AG09319 (cell line): ENCODE measurements at places on chromosomes 12 and 14.

DNA sequence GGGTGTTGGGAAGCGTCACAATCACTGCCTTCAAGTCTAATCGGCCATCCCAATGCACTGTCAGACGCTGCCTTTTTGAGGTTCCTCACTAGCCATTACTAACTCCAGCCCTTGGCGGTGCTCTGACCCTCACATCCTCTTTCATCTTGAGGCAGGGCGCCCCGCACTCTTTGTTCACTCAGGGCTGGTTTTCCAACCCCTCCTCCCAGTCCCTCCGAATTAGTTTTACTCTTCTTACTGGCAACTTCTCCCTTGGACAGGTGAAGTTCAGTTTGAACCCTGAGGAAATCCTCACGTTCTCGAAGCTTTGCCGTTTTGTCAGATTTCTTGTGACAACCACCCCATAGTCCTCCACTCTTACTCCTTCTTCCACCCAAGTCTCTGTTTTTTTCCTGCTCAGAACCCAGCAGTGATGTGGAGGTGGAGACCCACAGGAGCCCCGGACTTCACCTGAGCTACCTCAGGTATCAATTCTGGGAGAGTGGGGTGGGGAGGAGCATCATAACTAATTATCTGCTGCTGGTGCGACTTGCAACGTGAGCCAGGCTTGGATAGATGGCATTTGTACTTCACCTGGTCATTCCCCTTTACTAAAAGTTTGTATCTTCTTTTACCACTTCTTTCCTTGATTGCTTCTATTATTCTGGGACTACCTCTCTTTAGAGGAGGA, 757 bp downstream of the ZC3H10 start:
- DNase-seq, result no peak

DNA sequence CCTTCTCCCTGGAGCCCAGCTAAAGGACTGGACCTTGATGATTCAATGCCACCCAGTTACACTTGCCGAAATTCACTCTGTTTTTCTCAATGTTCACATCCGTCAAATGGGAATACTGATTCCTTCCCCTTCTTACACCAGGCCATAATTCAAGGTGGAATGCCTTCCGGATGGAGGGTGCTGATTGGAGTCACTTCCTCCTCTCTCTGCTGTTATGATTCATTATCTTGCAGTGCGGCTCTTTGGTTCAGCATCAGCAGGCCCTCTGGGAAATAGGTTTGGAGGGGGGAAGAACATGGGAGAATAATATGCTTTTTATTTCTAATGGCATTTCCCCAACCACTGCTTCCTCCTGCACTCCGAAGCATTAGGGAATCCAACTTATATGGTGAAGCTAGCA, 390.6 kb upstream of the TBX3 start:
- DNase-seq, result no peak

GRCh38 chr12:118866346-118866745, 115.0 kb upstream of the SRRM4 start:
- no peak for DNase-seq

DNA sequence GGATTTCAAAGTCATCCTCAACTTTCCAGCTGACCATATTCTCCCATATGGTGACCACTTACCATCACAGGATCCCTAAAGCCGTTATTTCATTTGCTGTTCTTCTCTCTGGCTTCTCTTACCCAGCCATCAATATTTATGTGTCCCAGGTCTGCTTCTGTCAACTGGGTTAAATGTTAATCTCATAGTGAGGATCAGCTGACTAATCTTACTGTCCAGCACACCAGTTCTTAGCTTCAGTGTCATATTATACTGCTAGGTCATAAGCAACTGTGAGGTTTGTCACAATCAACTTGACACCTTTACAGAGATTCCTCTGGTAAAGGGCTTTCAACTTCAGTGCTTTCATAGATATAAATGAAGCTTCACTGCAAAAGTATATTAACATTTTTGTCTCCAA, 294.4 kb downstream of the DIO2 start:
- no peak for DNase-seq

DNA sequence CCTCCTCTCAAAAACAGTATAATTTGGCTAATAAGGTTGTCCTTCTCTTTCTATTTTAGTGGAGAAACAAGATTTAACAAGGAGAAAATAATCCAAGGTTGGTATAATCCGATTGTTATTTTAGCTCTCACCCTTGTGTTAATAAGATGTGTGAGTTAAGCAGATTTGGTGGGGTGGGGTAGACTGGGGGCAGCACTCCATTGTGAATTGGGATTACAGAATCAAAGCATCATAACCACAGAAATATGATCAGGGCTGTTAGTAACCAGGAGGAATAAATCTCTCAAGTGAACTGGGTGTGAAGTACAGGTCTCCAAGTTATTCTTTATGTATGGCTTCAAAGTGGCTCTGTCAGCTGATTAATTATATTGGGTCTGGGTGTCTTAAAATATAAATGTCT, 10.2 kb downstream of the TIGAR start:
- DNase-seq, result no peak

DNA sequence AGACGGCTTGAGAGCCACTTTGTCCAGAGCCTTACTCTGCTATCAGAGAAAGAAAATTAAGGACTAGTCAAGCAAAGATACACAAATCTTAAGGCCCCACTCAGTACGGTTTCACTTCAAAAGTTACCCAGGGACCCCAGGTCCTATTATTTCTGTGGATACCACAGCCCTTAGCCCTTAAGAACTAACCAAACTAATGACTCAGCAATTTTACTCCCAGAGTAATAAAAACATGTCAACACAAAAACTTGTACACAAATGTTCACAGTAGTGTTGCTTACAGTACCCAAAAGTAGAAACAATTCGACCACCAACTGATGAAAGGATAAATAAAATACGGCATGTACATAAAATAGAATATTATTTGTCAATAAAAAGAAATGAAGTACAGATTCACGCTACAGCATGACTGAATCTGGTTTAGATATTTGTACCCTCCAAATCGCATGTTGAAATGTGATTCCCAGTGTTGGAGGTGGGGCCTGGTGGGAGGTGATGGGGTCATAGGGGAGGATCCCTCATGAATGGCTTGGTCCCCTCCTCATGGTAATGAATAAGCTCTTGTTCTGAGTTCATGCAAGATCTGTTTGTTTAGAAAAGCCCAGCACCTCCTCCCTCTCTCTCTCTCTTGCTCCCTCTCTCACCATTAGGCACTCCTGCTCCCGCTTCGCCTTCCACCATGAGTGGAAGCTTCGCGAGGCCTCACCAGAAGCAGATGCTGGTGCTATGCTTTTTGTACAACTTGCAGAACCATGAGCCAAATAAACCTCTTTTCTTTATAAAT, 30.5 kb downstream of the AREL1 start:
- no peak for DNase-seq

GRCh38 chr12:31778687-31779086, 49.9 kb upstream of the AMN1 start:
- DNase-seq, result no peak

GRCh38 chr12:65881348-65881961, 57.2 kb downstream of the HMGA2 start:
- DNase-seq, result peak; percentile 78

DNA sequence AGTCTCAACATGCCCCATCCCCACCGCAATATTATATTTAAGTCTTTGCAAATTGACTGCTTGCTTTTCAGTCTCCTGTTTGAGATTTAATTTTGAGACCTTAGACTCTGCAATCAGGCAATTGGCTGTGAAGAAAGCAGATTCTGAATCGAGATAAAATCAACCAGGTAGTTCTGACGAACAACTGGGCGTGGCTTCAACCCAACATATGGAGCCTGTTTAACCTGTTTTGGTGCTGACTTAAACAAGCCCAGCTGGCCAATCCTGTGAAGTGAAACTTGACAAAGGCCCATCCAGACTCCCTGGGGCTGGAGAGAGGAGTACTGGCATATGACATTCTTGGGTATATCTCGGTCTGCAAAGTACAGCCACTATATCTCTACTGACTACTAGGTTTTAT, 9.8 kb upstream of the CIPC start:
- no peak for DNase-seq

DNA sequence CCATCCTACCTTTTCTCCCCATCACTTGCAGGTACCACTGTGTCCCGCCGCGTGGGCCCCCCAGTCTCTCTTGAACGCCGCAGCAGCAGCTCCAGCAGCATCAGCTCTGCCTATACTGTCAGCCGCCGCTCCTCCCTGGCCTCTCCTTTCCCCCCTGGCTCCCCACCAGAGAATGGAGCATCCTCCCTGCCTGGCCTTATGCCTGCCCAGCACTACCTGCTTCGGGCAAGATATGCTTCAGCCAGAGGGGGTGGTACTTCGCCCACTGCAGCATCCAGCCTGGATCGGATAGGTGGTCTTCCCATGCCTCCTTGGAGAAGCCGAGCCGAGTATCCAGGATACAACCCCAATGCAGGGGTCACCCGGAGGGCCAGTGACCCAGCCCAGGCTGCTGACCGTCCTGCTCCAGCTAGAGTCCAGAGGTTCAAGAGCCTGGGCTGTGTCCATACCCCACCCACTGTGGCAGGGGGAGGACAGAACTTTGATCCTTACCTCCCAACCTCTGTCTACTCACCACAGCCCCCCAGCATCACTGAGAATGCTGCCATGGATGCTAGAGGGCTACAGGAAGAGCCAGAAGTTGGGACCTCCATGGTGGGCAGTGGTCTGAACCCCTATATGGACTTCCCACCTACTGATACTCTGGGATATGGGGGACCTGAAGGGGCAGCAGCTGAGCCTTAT, 9.2 kb downstream of the ARHGAP9 start:
- no peak for DNase-seq

DNA sequence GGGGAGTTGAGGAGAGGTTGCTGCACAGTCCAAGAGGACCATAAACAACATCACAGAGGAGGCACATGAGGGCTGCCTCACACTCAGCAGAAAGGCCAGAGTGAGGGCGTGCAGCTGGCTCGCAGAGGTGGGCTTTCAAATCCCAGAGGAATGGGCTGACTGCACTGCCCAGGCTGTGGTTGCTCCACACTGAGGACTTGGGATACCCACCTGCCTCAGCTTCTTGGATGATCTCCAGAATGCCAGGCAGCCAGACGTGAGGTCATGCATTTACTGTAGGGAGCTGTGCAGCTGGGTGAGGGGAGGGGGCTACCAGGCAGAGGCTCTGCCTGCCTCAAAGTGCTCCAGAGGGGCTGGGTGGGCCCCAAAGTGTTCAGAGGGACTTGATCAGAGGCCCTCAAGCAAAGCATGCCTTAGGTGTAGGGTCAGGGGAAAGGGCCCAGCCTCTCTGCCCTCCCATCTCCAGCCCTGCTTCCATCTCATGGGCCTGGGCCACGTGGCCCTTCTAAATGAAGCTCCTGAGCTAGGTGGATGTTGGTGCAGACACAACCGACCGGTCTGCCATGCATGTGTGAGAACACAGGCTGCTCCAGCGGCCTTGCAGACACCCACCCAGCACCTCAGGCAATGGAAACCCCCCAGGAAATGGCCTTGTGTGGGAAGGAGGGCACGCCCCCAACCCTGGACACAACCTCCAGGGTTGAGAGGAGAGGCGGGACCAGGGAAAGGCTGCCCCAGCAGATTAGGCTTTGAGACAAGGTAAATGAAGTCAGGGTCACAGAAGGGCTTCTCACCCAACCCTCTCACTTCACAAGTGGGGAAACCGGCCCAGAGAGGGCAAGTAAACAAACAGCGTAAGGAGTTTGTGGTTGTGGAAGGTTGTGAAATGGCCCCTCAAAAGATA, 90.8 kb downstream of the NTF3 start:
- DNase-seq, result no peak

DNA sequence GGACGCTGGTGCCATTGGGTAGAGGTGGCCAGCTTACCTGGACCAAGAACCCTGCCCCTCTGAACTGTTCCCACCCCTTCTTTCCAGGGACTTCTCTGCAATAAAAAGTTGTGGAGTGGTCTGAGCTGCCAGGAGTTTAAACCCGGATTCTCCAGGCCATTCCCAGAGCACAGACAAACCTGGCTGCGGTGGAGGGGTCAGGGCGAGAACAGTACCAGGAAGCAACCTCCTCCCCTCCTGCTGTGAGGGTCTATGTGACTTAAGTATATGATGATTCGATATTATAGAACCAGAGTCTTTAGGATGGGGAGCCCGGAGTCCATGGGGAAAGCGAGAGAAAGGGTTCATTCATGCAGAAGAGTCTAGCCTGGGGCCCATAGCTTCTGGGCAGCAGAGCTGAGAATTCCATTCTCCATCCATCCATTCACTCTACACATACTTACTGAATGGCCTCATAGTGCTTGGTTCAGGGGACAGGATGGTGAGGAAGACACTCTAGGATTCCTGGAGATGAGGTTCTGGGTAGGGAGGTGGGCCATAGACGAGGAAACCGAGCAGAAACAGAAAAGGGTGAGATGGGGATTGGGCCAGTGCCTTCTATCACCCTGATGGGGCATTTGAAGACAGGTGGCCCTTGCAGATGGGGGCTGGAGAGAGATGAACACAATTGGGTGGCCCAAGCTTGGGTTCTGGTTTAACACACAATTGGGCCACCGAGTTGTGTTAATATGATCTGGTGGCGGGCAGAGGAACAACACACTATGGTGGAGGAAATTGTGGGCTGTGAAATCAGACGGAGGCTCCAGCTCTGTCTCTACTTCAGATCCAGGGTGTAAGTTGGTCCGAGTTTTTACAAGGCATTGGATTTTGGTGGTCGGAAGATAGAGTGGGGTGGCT, 5.2 kb downstream of the KRT86 start:
- no peak for DNase-seq

DNA sequence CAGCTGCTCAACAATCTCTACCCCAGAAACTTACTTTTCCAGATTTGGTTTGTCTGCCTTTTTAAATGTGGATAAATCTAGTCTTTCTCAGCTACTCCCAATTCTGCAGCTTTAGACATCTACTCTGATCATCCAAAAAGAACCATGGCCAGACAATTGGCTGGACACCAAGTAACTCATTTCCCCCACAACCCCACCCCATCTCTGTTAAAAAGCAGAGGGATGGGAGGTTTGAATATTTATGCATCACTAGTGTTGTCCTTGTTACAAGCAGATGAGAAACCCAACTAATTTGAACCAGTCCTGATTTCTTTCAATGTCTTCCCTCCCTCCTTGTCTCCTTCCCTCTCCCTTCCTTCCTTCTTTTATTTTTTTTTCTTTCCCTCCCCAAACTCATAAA, 391.9 kb downstream of the GALC start:
- no peak for DNase-seq

- no peak for DNase-seq
Observed at GRCh38 chr12:63849106-63849620, 4.7 kb downstream of the SRGAP1 start.

DNA sequence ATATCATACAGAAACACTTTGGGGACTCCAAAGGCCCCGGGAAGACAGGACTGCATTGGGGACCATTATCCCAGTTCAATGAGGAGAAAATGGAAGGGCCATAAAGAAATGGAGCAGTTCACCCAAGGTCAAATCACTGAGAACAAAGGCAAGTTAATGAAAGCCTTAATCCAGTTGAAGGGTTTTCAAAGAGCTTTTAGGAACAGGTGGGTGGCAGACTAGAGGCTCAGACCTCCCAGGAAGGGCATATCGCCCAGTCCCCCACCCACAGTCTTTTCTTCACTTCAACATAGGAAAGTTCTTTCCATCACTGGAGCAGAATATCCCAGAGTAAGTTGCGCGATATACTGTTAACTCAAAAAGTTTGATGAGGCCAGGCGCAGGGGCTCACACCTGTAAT, 136.1 kb upstream of the CCND2 start:
- no peak for DNase-seq

DNA sequence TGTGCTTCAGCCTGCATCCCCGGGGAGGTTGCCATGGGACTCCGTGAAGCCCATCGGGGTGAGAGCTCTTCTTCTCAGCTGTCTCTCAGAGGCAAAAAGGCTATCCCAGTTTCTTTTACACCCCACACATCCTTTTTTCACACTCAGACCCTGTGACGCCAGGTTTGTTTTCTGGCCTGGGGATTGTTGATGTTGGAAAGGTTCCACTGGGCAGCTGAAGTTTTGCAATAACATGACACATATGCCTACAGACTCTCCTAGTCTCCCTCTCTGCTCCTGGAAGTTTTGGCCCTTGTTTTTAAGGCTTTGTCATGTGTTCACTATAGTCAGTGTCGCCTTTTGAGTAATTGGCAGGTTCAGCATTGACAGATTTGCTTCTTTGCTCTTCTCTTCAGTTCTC, 118.6 kb downstream of the SMOC1 start:
- no peak for DNase-seq
